ENCODE measurements at places on chromosomes 12 and 14. TPM values are rescaled to one million over a fixed set of nuclear protein-coding genes. Genes with fewer than 3 reads are reported as not detected.

Gene CELA1
- total RNA-seq: not detected

DNA sequence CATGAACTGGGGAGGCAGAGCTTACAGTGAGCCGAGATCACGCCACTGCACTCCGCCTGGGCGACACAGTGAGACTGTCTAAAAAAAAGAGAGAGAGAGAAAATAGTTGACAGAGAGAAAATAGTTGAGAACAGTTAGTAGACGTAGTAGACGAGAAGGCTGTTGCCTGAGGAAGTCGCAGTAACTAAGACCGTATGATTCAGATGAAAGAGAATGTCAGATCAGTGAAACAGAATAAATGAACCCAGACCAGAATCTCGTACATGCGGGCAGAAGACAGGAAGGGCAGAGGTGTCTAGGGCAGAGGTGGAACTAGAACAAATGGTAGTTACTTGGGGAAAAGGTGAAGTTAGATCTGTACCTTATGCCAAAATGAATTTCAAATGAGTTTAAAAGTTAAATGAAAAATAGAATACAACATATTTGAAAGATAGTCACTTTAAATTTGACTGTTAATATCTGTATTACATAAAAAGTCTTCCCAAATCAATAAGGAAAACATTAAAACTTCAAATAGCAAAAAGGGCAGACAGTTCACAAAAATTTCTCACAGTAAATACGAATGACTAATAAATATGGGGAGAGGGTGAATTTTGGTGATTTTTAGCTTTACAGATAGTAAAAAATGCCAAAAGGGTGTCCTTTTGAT is 17.7 kb downstream of the MDM2 start:
- no peaks in the 10 kb centered on the region for H3K4me1 ChIP-seq
- no peaks in the 10 kb centered on the region for H3K27me3 ChIP-seq
- DNase-seq: no peak
- H3K27ac ChIP-seq: no peak overlapping the region
- H3K36me3 ChIP-seq: peaks cover 100% of the 10 kb centered on the region

DNA sequence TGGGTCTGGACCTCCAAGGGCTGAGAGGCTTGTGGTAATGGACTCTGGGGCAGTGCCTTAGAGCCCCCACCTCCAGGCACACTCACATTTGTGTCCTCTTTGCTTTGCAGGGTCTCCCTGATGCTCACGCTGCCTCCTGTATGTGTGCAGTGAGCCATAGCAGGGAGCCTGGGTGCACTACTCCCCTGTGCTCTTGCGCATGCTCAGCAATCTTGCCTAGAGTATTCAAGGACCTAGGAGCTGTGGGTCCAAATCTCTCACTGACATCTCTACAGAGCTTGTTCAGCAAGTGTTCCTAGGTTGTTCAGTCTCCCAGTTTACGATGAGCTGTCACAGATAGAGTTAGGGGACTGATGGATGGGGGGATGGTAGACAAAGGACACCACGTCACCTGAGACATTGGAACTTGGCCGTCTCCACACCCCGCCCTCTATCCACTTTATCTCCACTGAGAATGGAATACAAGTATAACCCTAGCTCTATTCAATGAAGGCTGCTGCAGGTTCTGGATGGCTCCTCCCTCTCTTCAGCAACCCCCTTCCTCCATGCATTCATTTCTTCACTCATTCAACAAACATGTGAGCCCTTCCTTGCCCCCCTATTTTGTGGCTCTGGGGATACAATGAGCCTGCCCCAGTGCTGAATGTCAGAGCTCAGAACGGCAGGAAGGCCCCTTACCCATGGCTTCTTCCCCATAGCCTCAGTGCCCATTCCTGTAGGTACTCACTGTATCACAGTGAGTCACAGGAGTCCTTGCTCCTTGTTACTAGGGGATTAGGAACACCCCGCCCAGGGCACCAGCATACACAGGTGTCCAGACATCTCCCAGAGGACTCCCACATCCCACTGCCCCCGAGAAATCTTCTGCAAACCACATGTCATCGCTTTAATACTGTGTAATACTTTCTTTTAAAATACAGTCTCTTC is 31.2 kb downstream of the FIGNL2 start:
- DNase-seq: peak; percentile 15
- peaks cover 3% of the 10 kb centered on the region for H3K27me3 ChIP-seq
- no peak overlapping the region for H3K4me3 ChIP-seq
- H3K27ac ChIP-seq: no peak overlapping the region

Gene HOTAIR
- not detected for total RNA-seq

All from upper lobe of right lung (tissue), 1 donor.